Iris pigment epithelial cell (primary cell): ENCODE measurements at places on chromosomes 4 and X.

DNA sequence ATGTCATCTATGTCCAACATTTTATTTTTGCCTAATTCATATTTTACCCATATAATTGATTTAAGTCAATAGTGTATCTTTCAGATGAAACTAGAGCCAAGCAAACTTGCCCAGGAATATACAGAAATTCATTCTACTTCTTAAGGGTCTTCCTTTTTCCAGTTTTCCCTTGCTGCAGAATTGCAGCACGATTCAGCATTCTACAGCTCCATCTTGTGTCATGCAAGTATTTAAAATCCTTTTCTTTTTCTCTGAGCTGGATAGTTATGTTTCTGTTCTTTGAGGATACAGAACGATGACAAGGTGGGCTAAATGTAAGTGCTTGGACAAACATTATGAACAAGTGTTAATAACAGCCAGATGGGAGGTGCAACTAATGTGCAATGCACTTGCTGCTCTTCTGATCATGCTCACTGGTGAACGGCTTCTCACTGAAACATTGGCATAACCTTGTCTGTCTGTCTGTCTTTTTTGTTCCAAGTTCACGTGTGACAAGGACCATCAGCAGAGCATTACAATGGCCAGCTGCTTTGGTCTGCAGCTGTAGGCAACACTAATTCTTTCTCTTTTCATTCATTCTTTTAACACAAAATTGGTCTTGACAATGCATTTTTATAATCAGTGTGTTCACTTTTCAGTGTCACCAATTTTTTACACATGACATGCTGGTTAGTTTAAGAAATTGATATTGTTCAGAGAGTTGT lies 1821.7 kb downstream of the ARAP2 start:
- DNase-seq: peak; percentile 11

DNA sequence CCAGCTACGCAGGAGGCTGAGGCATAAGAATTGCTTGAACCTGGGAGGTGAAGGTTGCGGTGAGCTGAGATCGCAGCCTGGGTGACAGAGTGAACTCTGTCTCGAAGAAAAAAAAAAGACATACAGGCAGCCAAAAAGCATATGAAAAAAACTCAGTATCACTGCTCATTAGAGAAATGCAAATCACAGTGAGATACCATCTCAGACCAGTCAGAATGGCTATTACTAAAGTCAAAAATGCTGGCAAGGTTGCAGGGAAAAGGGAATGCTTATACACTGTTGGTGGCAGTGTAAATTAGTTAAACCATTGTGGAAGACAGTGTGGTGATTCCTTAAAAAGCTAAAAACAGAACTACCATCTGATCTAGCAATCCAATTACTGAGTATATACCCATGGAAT lies 123.1 kb downstream of the CHIC2 start:
- DNase-seq: no peak

DNA sequence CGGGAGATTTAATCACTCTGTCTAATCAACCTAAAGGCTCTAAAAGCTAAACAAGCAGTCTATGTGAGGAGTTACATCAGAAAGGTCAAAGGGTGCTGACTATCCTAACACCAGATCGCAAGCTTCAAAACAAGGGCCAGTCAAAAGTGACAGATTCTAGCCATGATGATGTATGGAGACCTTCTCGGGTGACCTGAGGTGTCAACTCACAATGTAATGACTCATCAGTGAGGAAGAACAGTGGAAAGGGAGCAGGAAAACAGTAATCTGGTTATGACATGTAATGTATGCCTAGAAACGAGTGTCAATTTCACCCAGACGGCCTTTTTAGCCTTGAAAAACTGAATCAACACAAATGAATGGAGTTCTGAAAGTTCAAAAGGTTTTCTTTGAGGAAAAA lies 375.3 kb downstream of the IDS start:
- DNase-seq: no peak

DNA sequence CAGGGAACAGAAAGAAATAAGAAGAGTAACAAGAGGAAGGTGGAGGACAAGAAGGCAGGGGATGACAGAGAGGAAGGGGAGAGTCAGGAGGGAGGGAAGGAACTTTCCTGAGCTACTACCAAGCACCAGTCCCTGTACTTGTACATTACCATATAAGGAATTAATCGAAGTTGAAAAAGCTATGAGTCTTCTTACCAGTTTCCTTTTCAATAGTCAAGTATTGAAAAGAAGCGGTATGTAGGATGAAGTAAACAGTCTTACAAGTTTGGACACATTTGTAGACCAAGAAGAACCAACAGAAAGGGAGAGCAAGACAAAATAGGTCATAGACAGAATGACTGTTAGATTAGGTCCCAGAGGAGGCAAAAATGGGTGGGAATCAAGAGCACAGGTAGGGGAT lies 629.7 kb upstream of the DIPK2B start:
- DNase-seq: no peak

GRCh38 chrX:9542106-9542760 lies 77.4 kb downstream of the TBL1X start:
- DNase-seq: no peak

DNA sequence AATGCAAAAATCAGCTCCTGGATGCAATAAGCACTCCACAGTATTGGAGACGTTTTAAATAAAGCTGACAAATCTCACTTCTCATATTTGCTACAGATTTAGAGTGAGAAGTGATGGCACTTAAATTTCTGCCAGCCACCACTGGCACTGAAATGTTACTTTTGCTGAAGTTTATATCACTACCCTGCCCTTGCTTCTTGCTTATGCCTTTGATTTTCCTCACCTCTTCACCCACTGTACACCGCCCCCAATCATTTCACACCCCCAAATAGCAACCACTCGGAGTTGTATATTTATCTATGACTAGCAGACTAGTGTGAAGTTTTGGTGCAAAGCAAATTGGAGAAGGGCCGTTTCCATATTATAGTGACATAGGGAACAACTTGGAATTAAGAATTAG lies 19.9 kb upstream of the SLC7A11 start:
- no peak for DNase-seq

- peak; percentile 65 for DNase-seq
Observed at GRCh38 chr4:188201851-188202250, 62.6 kb downstream of the TRIML1 start.

DNA sequence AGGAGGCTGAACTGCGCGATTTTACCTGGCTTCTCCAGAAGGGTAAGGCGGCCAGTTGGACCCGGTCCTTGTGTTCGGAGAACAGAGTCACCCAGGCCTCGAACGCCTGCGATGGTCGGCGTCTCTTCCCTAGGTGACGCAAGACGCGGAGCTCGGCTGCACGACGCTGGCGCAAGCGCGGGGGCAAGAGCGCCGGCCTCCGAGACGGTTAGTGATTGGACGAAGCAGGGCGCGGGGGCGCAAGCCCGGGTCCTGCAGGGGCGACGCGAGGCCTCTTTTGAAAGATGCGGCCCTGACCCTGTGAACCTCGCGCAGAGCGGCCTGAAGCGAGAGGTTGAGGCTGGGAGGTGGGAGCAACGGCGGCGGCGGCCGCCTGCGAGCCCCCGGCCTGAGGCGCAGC lies 428 bp downstream of the ADAD1 start:
- no peak for DNase-seq

DNA sequence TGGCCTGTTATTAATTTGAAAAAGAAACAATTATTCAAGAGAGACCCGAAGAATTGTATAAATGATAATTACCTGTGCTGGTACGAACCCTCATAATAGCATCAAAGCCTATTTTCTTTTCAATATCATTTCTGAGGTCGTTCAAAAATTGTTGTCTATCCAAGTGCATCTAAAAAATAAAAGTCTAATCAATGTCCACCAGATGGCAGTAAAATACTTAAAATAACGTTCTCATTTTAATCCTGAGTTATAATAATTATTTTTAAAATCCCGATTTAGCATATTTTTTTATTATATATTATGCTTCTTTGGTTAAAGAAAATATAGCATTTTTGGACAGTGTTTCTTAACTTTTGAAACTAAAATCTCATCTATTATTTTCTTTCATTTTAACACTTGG lies 55.7 kb downstream of the METTL14 start:
- DNase-seq: no peak

- DNase-seq: no peak
Observed at GRCh38 chr4:6206771-6207290, 6.5 kb upstream of the JAKMIP1 start.

GRCh38 chrX:140712413-140713173 lies 3.0 kb downstream of the LINC00632 start:
- peak; percentile 43 for DNase-seq

DNA sequence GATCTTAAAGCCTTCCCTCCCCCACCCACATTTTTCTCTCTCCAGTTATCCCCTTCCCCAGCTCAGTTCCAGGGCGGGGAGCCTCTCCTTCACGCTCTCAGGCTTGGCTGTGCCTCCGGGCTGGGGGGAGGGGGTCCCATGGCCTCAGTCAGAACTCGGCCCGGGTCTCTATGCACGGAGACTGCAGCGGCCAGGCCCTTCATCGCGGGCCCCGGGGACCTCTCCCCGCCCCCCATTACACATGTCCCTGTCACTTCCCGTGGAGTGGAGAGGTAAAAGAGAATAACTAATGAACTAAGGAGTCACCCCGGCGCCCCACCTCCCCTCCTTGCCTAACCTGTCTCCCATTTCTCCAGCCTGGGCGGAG lies 838 bp upstream of the PRICKLE3 start:
- DNase-seq: no peak

- DNase-seq: no peak
Observed at GRCh38 chrX:39667191-39667590, 430.6 kb downstream of the BCOR start.

DNA sequence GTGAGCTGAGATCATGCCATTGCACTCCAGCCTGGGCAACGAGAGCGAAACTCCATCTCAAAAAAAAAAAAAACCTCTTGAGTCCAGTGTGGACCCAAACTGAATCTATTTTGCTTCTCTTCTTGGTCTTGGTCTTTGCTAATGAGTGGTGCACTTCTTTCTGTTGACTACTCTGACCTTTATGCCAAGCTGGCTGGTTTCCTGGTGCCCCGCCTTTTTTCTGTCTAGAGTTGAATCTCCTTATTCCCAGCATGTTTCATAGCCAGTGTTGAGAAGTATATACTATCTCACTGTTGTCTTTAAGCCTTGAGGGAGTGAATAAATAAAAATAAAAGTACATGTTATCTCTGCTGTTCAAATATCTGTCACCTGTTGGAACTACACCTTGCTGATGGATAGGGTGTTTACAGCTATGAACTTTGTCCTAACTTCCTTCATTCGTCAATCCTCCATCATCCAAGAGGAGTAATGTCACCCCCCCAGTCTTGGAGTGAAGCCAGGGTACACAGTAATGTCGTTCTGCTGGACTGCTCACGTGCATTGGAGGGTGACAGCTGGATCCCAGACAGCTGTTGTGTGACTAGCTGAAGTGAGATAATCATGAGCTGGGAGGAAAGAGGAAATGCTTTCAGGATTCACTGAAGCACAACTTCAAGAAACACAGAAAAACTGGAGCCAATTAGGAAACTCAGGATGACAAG lies 99.3 kb upstream of the PRKG2 start:
- peak; percentile 28 for DNase-seq

GRCh38 chr4:158316264-158316663 lies 106.0 kb downstream of the TMEM144 start:
- DNase-seq: peak; percentile 84

GRCh38 chrX:147891896-147892295 lies 19.8 kb upstream of the FMR1 start:
- DNase-seq: peak; percentile 13

DNA sequence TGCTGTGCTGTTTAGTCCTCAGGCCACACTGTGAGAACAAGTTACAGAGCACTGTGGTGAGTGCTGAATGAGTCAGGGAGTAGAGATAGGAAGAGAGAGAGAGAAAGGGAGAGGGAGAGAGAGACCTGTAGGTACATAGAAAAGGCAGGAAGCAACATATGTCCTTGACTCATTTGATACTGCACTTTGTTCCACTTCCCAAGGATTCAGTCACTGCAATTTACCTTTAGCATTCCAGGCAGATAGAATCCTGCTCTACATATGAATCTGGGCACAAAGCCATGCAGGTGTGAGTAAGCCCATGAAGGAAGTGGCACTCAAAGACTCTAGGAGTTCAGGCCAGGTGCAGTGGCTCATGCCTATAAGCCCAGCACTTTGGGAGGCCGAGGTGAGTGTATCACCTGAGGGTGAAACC lies 1.0 kb upstream of the DAPP1 start:
- DNase-seq: peak; percentile 51

DNA sequence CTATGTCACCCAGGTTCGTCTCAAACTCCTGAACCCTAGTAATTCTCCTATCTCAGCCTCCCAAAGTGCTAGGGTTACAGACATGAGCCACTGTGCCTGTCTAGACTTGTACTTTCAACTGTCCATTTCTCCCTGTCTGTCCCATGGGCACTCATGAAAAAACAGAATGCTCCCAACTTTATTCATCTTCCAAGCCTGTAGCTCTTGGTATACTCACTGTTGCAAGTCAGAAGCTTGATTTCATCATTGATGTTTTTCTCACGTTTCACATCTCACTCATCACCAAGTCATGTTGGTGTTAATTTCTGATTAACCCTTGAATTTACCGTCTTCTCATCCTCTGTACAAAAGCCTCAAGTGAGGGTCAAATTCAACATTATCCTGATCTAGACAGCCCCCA lies 7.3 kb upstream of the SRP72 start:
- peak; percentile 10 for DNase-seq

DNA sequence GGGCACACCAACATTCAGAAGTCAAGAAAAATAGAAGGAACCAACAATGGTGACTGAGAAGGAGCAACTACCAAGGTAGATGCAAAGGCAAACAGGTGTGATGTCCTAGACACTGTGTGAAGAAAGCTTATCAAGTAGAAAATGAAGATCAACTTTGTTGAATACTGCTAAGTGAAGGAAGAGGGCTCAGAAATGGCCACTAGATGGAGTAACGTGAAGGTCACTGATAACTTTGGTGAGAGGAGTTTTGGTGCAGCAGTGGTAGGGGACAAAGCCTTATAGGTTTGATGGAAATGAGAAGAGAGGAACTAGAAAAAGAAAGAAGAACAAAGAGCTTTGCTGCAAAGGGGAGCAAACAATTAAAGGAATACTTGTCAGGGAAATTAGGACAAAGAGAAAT lies 23.5 kb downstream of the OTC start:
- peak; percentile 13 for DNase-seq

- DNase-seq: peak; percentile 9
Observed at GRCh38 chr4:151530783-151531182, 121.8 kb downstream of the FHIP1A start.

GRCh38 chr4:75800972-75801371 lies 76.6 kb downstream of the USO1 start:
- DNase-seq: peak; percentile 67
